Anterior cingulate cortex (tissue), 58 donors: ENCODE measurements at places on chromosomes 4 and X.

DNA sequence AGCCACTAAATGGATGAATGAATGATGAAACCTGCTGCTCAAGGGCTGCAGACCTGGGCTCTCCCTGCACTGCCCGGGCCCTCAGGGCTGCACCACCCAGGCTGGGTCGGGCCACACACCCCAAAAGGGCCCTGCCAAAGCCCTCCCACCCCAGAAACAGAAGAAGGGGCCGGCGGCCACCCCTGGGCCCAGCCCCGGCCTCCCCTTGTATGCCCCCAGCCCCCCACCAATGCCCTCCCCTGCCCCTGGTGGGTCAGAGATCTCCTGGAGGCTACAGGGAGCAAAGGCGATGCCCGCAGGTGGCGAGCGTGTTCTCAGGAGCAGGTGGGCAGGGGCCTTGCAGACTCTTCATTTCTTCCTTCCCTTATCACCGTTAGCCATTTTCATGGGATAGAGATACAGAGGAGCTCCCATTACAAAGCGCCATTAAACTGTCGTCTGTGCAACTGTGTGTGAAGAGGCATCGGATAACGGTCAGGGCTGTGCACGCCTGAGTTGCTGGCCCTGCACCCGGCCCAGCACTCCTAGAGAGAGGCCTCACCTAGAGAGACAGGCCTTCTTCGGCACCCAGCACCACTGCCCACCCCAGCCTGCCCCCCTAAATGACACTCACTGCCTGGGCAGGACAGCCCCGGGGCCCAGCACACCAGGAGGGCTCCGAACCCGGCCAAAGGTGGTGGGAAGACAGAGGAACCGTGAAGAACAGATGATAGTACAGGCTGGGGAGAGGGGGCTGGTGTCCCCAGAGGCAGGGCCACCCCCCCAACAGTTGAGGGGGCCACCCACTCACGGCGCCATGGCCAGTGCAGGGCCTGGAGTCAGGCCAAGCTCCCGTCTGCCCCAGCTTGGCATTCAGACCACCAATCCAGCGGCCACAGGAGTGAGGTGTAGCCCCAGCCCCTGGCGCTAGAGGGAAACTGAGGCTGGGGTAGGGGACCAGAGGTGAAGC, 133.7 kb downstream of the FAM53A start:
- DNase-seq = no peak

GRCh38 chrX:12825801-12826200, 34.6 kb downstream of the PRPS2 start:
- no peak for DNase-seq

- no peak for DNase-seq
Observed at GRCh38 chrX:136768469-136769084, 12.2 kb downstream of the ARHGEF6 start.

- no peak for DNase-seq
Observed at GRCh38 chrX:54640103-54640690, 110.2 kb downstream of the GNL3L start.

DNA sequence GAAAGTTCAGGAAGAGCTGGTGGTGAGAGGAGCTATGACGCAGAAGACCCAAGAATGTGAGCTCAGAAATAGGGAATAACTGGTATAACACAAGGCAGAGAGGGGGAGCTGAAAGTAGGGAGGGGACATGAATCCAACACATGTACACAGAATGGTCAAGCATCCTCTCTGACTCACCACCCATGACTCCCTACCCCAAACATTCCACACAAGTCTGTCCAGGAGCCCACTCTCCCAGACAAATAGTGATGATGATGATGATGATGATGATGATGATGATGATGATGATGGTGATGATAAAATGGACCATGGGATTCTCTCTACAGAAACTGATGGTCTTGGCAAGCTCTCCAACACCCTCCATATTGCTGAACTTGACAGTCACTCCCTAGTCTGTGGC, 46.4 kb downstream of the NAT8L start:
- no peak for DNase-seq

- DNase-seq = no peak
Observed at GRCh38 chrX:16559206-16559619, 90.7 kb upstream of the S100G start.

DNA sequence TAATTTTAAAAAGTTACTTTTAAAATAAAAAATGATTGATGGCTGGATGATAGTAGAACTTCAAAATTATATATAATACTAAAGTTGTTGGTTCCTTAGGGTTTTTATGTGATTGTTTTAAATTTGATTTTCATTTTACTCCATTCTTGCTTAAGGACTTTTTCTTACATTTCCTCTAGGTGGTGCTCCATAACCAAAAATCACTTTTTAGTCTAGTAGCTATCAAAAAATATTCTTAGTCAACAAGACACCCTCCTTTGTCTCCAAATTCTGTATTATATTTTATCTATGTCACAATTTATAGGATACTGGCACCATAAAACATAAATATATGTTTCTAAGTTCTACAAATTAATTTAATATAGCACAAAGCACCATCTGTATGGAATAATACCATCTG, 67.2 kb upstream of the BRWD3 start:
- DNase-seq = no peak

- DNase-seq = no peak
Observed at GRCh38 chr4:189436207-189436606, 504.5 kb upstream of the FRG1 start.

- DNase-seq = no peak
Observed at GRCh38 chrX:33062041-33062440, 149.3 kb downstream of the DMD start.

- DNase-seq = no peak
Observed at GRCh38 chr4:48790561-48790960, 10.5 kb upstream of the FRYL start.

GRCh38 chr4:152516156-152516555, 19.7 kb downstream of the FBXW7 start:
- DNase-seq = no peak

GRCh38 chr4:112451104-112451503, 64.9 kb downstream of the NEUROG2 start:
- no peak for DNase-seq

GRCh38 chrX:25010784-25011588, 4.8 kb downstream of the ARX start:
- no peak for DNase-seq

DNA sequence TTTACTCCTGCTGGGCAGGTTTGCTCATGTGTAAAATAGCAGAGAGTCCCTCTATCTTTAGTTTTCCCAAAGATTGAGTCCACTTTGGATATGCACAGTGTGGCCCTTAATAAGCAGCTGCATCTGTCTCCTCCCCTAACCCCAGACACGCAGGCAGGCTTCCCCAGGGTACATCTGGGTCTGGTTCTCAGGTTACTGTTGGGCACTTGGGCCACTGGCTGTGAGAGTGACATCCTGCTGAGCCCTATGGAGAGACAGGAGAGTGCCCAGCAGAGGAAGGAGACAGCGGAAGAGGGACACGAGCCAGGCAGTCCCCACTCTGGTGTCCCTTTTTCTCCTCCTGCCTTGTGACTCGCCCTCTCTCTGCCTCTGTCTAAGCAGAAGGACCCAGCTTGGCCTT, 16.0 kb downstream of the XK start:
- DNase-seq = no peak

DNA sequence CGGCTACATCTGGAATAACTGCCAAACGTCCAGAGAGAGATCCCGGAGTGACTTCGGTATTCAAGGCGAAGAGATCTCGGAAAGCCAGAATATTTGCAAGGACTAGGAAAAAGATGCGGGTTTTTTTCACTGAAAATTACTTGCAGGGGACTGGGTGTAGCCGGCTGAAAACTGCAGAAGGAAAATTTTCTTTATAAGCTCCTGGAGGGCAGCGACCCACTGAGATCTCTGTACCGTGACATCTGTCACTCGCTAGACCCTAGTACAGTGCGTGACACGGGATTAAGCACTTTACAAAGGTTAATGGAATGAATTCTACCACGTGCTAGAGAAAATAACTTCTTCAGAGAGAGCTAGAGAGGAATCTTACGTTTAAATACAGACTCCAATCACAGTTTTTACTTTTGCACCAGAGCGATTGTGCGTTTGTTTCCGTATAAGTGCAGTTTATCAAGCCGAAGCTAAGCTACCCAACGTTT, 1.1 kb upstream of the LCORL start:
- no peak for DNase-seq

DNA sequence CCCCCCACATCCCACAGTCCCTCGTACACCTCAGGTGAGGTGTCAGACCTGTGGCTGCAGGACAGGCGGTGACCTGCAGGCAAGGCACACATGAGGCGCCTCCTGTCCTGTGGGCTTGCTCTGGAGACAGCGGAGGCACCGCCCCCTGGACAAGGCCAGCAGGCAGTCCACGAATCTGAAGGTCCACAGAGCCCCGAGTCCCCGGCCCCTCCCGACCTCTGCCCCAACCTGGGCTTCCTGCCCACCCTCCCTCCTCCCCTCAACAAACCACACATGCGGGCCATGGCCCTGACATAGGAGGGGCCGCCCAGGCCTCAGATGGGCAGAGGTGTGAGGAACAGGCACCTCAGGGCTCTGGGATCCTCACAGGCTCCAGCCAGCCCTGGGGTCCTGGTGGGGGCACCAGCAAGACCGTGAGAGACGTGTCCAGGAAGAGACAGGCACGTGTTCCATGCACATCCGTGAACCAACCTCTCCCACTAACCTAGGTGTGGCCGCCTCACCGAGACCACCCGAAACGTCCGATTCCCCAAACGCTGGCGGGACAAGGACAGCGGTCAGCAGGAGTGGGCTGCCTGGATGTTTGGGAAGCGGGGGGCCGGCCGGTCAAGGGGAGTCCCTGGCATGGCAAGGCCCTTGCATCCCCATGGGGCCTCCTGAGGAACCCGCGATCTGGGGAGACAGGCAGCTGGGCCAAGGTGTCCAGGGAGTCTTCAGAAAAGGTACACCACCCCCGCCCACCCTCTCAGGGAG, 25.8 kb downstream of the CTBP1 start:
- no peak for DNase-seq

DNA sequence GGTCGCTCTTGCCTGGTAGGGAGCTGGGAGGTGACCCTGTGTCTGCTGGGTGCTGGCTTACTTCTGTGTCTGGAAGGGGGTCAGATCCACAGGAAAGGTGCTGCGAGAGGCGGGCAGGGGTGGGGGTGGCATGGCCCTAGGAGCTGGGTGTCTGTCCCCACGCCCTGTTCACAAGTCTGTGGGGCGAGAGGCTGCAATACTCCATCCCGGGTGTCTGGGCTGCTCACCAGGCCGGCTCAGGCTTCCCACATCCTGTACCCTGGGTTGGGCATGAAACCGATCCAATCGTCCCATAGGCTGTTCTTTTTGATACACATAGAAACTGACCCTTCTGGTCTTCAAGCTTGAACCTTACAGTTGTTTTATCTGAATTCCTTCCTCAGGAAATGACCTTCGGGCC, 993 bp upstream of the CTAG2 start:
- no peak for DNase-seq

DNA sequence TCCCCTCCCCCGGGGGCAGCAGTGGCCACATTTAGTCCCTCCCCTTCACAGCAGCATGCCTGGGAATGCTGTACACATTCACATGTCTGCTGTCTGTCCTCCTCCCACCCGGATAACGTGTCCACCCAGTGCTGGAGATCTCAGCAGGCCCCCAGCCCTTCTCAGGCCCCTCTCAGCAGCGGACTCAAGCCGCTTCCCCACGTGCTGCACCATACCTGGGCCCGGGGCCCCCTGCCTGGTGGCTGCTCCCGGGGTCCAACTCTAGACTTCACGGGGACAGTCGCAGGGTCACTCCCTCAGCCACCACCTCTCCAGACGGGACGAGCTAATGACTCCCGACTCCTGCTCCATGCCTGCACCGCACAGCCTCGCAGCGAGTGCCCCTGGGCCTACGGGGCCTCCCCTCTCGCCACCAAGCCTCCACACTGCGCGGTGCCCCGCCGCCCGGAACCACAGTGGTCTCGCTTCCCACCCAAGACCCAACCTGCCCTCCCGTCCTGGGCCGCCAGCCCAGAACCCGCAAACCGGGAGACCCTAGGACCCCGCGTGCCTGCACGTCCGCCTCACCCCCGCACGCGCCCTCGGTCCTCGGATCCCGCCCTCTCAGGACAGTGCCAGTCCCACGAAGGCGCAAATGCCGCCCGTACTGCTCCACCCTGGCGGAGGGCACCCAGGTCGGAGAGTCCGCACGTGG, 1.3 kb upstream of the PCGF3 start:
- no peak for DNase-seq

DNA sequence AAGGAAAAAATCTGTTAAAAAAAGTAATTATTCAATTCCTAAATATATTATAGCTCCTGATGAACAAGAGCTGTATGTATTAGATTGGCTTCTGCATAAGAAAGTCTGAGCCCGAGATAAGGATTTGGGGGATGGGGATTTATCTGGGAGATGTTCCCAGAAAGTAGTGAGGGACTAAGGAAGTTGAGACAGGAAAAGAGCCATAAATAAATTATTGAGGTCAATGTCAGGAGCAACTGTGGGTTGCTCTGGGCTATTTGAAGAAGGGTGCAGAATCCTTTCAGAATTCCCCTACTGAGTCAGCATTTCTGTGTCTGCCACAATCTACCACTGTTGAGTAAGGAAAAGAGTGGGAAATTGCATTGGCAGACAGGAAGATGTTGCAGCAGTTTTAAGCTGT, 3.1 kb upstream of the TDO2 start:
- DNase-seq = no peak

DNA sequence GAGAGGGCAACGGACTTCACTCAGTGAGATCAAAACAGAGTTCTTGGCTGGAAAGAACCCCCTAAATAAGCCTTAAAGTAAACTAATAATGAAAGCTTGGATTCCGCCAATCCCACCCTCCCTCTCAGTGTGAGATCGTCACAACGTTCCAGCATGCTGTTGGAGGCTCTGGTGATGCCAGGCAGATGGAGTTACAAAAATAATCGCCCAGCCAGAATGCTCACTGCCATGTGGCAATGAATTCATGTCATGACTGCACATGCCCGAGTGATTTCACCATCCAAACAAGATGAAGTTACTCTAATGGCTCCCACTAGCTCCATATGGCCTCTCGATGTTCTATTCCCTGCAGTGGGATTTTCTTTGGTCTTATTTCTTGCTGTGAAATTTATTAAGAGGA, 248.0 kb downstream of the SPATA18 start:
- DNase-seq = no peak

GRCh38 chrX:45889471-45889870, 655.8 kb downstream of the ZNF674 start:
- no peak for DNase-seq

- no peak for DNase-seq
Observed at GRCh38 chrX:27903960-27904359, 77.3 kb downstream of the DCAF8L1 start.

- no peak for DNase-seq
Observed at GRCh38 chr4:79199743-79200142, 126.1 kb downstream of the NAA11 start.

DNA sequence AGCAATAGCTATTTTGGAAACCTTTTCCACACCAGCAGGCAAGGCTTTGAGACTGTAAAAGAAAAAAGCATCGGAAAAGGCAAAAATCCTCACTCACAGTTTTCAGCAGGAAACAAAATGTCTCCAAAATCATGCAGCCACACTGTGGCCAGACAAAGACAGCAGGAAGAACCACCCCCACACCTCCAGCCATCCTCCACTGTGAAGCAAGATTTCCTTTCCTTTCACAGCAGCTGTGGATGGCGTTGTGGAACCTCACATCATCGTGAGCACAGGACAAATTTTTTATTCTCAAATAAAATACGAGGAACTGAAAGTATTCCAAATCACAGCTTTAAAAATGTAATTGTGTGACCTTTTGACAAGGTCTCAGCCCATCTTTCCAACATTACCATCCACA, 351.7 kb upstream of the NOCT start:
- DNase-seq = no peak
